CD4-positive, alpha-beta T cell (primary cell): ENCODE measurements at places on chromosomes 2 and 18.

GRCh38 chr2:135797497-135798274 is 39.3 kb downstream of the LCT start:
- DNase-seq, result peak; percentile 84

GRCh38 chr18:50079571-50080295 is 115.2 kb downstream of the MYO5B start:
- no peak for DNase-seq

DNA sequence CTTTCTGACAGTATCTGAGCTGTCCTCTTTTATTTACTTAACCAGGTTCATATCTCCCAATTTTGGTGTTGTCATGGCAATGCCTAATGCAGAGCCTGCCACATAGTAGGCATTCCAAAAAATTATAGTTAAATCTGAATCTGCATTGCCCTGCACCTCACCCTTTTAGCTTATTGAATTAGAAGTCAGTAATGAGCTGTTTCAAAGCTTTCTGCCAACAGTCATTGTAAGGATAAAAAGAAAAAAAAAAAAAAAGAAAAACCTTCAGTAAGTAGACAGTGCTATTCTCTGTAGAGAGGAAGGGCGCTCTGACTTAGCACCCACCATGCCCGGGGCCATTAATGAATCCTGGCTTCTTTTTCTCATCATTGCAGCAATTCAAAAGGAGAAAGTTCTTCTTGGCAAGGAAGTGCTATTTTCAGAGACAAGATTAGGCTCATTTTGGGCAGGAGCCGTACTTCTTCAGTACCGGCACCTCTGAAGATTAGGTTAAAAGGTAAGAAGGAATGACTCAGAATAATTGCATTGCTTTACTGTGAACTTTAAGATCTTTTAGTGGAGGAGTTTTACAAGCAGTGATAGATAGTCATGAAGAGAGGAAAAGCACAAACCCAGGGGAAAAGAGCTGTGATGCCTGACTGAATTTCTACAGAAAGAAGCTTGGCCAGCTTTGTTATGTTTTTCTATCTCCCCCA is 2041.2 kb upstream of the PIK3C3 start:
- DNase-seq, result no peak

- DNase-seq, result no peak
Observed at GRCh38 chr18:61398961-61399705, 65.9 kb downstream of the CDH20 start.

DNA sequence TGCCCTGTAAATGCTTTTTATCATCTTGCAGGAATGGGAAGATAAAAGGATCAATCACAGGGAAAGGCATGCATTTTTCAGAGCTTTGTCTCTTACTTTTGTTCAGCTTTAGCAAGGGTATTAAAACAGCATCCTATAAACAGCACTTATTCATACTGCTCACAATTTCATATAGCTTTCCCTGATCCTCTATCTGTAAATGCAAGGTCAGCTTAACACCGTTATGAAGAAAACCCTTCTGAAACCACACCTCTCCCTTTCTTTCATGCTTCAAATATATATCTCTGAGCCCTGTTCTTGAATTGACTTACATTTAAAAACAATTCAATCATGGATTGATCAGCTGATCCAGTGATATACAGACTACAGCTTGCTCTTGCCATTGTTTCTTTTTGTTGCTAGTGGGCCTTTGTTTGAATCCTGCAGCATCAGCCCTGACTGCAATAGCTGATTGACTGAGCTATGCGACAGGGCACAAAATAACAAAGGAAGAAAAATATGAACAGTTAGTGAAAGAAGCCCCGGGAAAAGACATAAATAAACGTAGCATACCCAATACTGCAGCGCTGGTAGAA is 795.5 kb upstream of the CDH2 start:
- no peak for DNase-seq

- no peak for DNase-seq
Observed at GRCh38 chr2:155368934-155369333, 670.4 kb downstream of the KCNJ3 start.

- DNase-seq, result no peak
Observed at GRCh38 chr2:40786636-40787035, 334.7 kb upstream of the SLC8A1 start.

GRCh38 chr18:74230922-74231714 is 60.6 kb downstream of the CYB5A start:
- DNase-seq, result no peak

DNA sequence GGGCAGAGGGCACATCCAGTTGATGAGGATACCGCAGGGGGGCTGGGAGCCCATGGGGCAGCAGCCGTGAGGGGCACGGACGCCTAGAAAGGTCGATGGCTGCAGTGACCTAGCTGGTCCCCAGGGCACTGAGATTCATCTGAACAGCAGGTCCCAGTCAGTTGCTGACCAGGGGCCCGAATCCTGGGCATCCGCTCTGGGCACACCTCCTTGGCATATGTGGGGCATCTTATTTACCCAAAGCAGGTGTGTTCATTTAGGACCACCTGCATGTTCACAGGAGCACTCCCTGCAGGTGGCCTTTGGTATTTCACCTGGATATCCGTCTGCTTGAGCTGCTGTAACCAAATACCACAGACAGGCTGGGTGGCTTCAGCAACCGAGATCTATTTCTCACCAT is 72.0 kb upstream of the ODC1 start:
- no peak for DNase-seq

GRCh38 chr2:72914206-72914559 is 3.1 kb upstream of the EMX1 start:
- DNase-seq, result no peak

- DNase-seq, result no peak
Observed at GRCh38 chr2:216492597-216493333, 5.9 kb upstream of the RPL37A start.

GRCh38 chr2:226656367-226656766 is 143.3 kb downstream of the IRS1 start:
- no peak for DNase-seq

GRCh38 chr18:58407649-58408407 is 221.1 kb downstream of the ALPK2 start:
- DNase-seq, result no peak

DNA sequence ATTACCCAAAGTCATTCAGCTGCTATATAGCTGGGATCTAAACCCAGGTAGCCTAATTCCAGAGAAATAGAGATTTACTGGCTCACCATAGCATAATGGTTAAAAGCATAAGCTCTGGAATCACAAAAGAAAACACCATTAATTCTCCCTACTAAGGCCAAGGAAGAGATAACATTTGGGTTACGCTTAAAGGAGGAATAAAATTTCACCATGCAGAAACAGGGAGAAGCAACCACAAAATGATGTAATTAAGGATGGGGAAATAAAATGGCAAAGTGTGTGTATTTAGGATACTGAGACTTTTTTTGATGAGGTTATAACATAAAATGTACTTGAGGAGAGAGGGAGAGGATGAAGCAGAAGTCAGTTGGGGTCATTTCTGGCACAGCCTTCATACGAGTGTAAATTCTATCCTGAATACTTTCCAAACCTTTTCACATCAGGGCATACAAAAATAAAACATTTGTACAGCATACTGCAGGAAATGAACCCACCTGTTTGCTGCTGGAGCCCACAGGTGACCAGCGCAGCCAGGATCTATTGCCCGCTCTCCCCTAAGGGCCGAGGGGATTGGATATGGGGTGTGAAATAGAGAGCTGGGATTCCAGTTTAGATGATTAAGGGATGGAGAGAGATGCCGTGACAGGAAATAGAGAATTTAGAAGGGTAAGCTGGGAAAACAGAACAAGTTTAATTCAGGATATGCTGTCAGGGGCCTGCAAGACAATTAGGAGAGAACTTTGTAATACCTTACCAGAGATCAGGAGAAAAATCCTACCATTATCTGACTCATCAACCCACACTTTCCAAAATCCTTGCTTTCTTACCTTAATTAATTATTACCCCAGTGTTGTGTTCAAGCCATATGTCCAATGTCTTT is 43.8 kb upstream of the SERTAD2 start:
- DNase-seq, result no peak

GRCh38 chr2:64105670-64106461 is 38.4 kb downstream of the PELI1 start:
- no peak for DNase-seq

GRCh38 chr2:73979021-73979420 is 5.7 kb upstream of the TET3 start:
- peak; percentile 87 for DNase-seq

GRCh38 chr18:25927830-25928229 is 162.6 kb downstream of the SS18 start:
- DNase-seq, result no peak

GRCh38 chr2:118855451-118856279 is 8.2 kb upstream of the EN1 start:
- DNase-seq, result peak; percentile 78

DNA sequence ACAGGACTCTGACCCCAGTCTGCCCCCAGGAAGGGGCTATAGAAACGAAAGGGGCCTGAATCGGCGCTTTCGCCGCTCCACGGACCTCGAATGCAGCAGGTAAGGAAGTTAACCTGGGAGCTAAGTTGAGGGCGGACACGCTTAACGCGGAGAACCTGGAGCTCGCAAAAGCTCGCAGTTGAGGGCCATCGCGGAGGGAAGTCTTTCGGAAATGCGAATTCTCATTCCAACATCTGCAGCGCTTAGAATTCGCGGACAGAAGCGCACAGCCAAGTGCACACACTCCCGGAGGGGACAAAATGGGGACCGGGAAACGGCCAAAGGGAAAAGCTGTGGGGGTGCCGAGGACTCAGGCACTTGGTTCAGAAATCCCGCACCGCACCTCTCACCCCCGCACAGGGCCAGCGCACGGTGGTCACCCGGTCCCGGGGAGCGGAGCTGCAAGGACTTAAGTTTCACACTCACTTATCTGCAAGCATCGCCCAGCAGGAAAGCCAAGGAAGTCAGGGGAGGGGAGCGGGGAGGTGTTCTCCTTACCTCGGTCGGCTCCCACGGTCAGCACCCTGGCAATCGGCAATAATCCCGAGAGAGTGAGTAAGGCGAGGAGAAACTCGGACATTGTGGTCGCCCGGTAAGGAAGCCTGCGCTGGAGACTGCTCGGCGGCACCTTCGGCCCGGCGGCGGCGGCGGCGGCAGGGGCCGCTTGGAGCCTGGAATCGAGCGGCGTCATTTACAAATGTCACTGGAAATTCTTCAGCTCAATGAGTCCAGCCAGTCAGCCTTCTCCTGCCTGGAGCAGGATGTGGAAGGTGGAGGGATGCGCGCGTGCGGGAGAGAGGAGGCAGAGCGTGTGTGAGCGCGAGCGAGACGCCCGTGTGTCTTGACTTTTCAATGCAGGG is 456 bp downstream of the LRP1B start:
- no peak for DNase-seq

DNA sequence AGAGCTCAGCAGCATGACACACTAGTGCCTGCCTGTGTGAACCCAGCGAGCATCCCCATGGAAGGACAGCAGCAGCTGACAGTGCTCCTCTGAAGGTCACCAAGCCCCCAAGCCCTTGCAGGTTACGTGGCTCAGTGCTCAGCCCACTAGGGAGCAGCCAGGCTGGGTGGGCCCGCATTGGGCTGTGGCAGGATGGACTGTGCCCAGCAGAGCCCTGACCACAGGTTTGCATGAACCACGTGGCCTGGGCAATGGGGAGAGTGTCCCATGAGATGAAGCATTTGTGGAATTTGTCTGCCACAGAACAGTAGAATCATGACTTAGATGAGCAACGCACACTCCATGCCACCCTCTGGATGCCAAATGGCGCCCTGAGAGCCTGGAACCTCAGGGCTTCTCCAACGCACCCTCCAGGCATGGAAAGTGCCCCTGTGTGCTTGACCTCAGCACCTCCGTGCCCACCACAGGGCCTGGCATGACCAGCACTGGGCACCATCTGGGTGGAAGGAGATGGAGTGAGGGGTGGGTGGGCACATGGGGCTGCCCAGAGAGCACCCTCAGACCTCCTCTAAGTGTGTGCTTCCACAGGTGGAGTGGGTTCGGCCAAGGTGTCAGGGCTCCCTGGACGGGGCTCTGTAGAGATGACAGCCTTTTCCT is 216.1 kb upstream of the RAB6C start:
- DNase-seq, result no peak

- DNase-seq, result no peak
Observed at GRCh38 chr2:196242131-196242620, 70.8 kb upstream of the STK17B start.

GRCh38 chr18:77133835-77134496 is 1.4 kb upstream of the MBP start:
- no peak for DNase-seq

- DNase-seq, result no peak
Observed at GRCh38 chr2:44171018-44171417, 2.3 kb downstream of the PPM1B start.

- no peak for DNase-seq
Observed at GRCh38 chr2:236689393-236689700, 119.7 kb downstream of the ACKR3 start.

DNA sequence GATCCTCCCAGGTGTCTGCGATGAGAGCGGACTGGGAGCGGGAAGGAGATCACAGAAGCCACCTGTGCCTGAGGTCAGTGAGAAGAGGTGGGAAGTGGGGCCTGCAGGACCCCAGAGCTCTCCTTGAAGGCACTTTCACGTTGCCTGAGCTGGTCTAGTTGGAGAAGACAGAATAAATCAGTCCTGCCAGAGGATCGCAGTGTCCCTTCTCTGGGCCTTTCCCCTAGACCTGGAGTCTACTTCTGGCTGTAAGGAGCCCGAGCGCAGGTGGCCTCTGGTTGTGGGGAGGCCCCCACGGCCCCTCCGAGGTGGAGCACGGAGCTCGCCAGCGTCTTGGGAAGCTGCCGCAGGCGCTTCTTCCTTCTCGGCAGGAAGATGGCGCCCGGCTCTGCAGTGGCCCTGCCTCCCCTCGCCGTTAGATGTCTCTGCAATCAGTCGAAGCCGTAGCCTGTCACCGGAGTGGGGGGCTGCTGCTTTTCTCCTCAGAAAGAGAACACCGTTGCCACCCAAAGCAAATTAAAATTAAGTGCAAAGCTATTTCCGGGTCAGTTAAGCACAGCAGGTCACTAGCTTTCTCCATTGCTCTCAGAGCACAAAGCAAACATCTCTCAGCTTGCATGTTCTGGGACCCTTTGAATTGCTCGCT is 212.0 kb upstream of the MYT1L start:
- no peak for DNase-seq

DNA sequence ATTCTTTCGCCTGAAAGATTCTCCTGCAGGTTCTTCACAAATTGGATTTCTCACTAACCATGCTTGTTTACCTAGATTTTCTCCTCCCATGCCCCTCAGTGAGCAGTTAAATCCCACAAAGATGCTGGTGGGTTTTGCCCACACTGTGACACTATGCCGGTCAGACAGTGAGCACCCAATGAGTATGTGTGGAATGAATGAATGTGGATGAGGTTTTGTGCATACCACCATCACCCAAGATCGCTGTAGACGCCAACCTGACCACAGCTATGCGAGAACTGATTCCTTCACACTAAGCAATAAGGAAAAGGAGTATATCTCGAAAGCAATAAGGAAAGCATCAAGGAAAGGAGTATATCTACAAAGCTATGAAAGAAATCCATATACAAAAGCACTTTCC is 116.7 kb downstream of the PID1 start:
- no peak for DNase-seq

- no peak for DNase-seq
Observed at GRCh38 chr2:158135096-158135495, 33.4 kb downstream of the UPP2 start.

GRCh38 chr18:13625355-13625754 is 101.0 kb downstream of the FAM210A start:
- no peak for DNase-seq

GRCh38 chr2:219441451-219442255 is 7.0 kb downstream of the SPEG start:
- DNase-seq, result peak; percentile 50
